ENCODE measurements at places on chromosomes 6 and 20. TPM values are rescaled to one million over a fixed set of nuclear protein-coding genes. Genes with fewer than 3 reads are reported as not detected.

FAM209B gene
- not detected for total RNA-seq

ABRACL gene
- total RNA-seq = 19.7 TPM

ATP5F1E gene
- 39.3 TPM for total RNA-seq

PXMP4 gene
- total RNA-seq = 6.3 TPM

PPP1R14C gene
- total RNA-seq = 0.17 TPM

MAS1 gene
- total RNA-seq = not detected

FRMD1 gene
- total RNA-seq = not detected

TRIM31 gene
- not detected for total RNA-seq

FAM50B gene
- total RNA-seq = 11.6 TPM

SLC22A23 gene
- total RNA-seq = 5.1 TPM

TMEM217 gene
- 4.0 TPM for total RNA-seq

COMMD7 gene
- total RNA-seq = 39.6 TPM

PAX1 gene
- not detected for total RNA-seq

GINS1 gene
- total RNA-seq = 3.0 TPM

PCSK2 gene
- total RNA-seq = not detected

LCA5 gene
- total RNA-seq = 5.6 TPM

PLCB4 gene
- 13.7 TPM for total RNA-seq

FAM217A gene
- total RNA-seq = not detected

DZANK1 gene
- total RNA-seq = 0.83 TPM

SCRT2 gene
- not detected for total RNA-seq

ZC3H12D gene
- under 0.01 TPM for total RNA-seq

ZNF334 gene
- total RNA-seq = 7.9 TPM

TXLNB gene
- total RNA-seq = 1.5 TPM

RFX6 gene
- total RNA-seq = not detected

ADAM33 gene
- total RNA-seq = 37.2 TPM

STX16 gene
- 64.9 TPM for total RNA-seq

BPI gene
- total RNA-seq = not detected

DPM1 gene
- total RNA-seq = 60.9 TPM

ASCC3 gene
- 55.0 TPM for total RNA-seq

BEND6 gene
- 12.6 TPM for total RNA-seq

SNX3 gene
- total RNA-seq = 182 TPM

SLC24A3 gene
- 1.8 TPM for total RNA-seq

GRM1 gene
- 0.17 TPM for total RNA-seq

FAM8A1 gene
- total RNA-seq = 17.2 TPM

CD40 gene
- total RNA-seq = 2.3 TPM

SNAP91 gene
- total RNA-seq = 0.17 TPM

TULP4 gene
- 88.2 TPM for total RNA-seq

TNNC2 gene
- 1.3 TPM for total RNA-seq

OLIG3 gene
- total RNA-seq = not detected

IMPG1 gene
- not detected for total RNA-seq

CAP2 gene
- 8.6 TPM for total RNA-seq

Measured in fibroblast of lung (primary cell).